ENCODE measurements at places on chromosomes 3 and 15. TPM values are rescaled to one million over a fixed set of nuclear protein-coding genes. Genes with fewer than 3 reads are reported as not detected.

MORC1 gene
- total RNA-seq, result not detected

SLC24A5 gene
- not detected for total RNA-seq

ARL6 gene
- 8.9 TPM for total RNA-seq

KCNH8 gene
- 0.89 TPM for total RNA-seq

SNTN gene
- not detected for total RNA-seq

RPLP1 gene
- total RNA-seq, result 1,562 TPM

PLIN1 gene
- total RNA-seq, result 0.89 TPM

SMCO1 gene
- total RNA-seq, result not detected

GMNC gene
- total RNA-seq, result 0.26 TPM

SPESP1 gene
- 5.9 TPM for total RNA-seq

RBSN gene
- total RNA-seq, result 19.2 TPM

CD96 gene
- 7.5 TPM for total RNA-seq

FBXO40 gene
- total RNA-seq, result 0.03 TPM

ZNF80 gene
- 0.17 TPM for total RNA-seq

ISG20 gene
- 383 TPM for total RNA-seq

Measured in mucosa of gallbladder (tissue), 1 donor.